ENCODE measurements at places on chromosomes 7 and 10.

DNA sequence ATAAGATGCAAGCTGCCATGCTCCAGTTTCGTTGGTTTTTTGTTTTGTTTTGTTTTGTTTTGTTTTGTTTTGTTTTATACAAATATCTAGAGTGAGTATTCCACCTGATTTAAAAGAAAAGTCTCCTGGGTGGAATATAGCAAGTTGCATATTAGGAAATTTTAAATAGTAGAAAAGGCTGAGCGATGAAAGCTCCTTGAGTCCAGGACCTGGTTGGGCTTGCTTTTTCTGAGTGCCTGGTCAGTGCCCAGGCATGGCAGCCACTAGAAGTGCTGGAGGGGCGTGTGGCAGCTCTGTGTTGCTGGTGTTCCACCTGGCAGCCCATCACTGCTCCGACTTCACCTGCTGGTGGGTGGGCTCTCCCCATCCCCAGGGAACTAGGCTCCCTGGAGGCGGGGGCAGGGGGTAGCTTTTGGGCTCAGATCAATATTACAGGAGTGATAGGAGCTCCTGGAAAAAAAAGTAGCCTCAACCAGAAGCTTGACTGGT lies 8.0 kb downstream of the COL17A1 start:
- no peak for DNase-seq

DNA sequence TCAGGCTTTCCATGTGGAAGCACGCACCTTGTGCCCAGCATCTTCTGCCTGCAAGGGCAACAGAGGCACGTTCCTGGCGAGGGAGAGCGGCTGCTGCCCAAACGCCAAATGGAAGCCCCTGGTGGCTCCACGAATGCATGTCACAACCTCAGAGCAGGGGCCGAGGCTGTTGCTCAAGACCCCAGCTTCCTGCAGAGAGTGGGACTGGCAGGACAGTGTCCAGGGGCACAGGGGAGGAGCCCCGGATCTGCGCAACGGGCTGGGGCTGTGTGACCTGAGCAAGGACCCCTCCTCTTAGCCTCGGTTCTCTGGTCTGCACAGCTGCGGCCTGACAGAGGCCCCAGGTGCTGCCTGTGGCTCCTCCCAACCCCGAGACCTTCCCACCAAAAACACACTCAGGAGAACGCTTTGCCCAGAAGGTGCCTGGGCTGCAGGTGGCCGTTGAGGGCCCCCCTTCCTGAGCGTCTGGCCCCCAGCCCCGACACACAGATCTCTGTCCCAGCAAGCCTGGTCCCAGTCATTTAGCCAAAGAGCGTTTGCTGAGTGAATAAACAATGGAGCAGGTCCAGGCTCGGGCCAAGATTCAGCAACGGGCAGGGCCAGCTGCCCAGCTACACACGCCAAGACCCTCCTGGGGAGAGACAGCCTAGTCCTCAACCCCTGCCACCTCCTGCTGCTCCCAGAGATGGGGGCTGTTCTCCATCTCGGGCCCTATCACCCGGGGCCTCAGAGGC lies 1.2 kb downstream of the MICALL2 start:
- DNase-seq = no peak

DNA sequence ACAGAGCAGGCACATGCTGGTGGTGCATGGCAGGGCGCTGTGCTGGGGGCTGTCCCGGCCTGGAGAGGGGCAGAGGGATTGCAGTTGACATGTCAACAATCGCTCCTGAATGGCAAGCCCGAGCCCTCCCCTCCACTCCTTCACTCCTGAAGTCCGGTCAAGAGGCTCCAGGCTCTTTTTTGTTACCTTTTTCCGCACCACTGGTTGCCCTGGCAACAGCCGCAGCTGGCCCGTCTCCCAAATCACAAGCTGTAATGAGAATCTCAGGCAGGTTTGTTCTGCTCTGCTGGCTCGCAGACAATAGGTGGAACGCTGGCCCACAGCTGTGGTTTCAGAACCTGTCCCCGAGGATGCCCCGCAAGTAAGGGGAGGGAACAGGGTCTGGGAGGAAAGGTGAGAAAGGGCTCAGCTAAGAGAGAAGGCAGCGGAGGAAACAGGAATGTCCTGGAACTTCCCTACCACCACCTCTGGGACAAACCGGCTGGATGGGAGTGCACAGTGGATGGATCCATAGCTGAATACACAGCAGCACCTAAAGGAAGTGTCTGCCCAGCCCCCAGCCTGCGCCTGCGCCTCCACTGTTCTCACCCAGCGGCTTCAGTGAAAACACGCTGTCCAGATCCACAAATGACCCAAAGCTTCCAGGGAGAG lies 58.9 kb downstream of the CALML3 start:
- no peak for DNase-seq

DNA sequence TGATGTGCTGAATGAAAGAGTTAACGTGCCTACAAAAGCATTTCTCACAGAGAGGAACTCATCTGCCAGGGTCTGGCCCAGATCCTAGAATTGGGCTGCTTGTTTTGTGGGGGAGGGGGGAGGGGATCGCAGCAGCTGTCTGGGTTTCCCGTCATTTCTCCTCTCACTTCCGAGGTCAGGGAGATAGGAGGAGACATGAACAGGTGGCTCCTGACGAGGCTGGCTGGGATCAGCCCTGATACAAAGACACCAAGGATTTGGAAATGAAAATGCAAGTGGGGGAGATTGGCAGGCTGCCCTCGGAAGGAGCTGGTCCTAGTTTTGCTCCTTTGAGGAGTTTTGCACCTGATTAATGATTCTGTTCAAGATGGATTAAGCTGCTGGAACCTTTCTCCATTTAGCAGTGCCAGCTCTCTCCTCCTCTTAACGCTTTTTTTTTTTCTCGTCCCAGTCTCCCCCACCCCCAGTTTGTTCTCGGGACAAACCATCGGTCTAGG lies 86.8 kb upstream of the KMT2C start:
- DNase-seq = no peak

GRCh38 chr7:45663965-45664633 lies 89.9 kb downstream of the ADCY1 start:
- no peak for DNase-seq

DNA sequence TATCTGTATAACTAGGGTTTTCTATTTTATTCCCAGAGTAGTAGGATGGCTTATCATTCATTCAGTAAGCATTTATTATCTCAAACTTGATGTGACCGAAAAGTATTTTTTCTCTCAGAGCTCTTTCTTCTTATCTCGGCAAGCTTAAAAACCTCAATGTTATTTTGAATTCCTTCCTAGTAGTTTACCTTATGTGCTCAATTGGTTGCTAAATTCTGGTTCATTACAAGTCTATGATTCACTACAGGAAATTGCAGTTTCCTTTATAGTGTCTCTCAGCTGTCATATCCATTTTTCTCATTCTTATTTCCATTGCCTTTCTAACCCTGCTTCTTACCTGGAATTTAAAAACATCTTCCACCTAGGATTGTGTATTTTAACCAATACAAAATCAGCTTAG lies 12.6 kb upstream of the ICA1 start:
- no peak for DNase-seq

DNA sequence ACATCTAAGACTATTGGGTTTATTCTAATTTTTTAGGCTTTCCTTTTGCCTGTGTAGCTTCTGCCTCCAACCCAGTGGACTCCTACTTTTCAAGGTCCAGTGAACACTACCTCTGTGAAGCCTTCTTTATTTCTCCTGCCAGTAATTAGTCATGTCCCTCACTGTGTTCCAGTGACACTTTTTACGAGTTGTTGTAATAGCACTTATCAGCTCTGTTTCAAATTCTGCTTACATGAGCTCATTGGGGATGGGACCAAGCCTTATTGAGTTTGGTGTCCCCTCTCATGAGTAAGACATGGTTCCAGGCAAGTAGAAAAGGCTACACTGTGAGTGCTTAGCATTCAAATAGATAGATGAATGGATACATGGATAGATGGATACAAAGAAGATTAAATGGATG lies 184.6 kb downstream of the HIBADH start:
- DNase-seq = no peak

DNA sequence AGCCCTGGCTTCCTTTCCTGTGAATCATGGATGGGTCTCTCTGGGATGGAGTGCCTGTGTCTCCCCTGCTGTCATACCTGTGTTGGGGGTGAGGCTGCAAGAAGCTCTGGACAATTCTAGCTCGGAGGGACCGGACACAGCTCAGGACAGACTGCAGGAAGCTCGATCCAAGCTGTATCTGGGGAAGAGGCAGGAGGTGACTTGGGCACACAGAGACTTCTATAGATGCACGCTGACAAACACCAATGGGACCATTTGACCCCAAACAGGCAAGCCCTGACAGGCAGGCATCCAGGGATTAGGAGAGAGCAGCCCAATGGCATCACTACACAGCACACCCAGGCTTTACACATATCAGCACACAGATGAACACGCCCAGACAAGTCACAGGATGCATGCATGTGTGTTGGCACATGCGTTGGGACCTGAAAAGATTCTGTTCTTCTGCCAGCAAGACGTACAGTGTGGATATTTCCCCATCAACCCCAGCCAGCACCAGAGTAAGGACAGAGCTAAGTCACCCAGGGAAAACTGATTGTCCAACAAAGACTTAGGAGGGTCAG lies 4.5 kb downstream of the LLCFC1 start:
- DNase-seq = no peak

- no peak for DNase-seq
Measured at GRCh38 chr7:158396982-158397862, 190.4 kb downstream of the PTPRN2 start.

- peak; percentile 33 for DNase-seq
Measured at GRCh38 chr10:22002591-22003176, 846 bp downstream of the DNAJC1 start.

- peak; percentile 78 for DNase-seq
Measured at GRCh38 chr10:71812016-71812912, 38.8 kb downstream of the PSAP start.

DNA sequence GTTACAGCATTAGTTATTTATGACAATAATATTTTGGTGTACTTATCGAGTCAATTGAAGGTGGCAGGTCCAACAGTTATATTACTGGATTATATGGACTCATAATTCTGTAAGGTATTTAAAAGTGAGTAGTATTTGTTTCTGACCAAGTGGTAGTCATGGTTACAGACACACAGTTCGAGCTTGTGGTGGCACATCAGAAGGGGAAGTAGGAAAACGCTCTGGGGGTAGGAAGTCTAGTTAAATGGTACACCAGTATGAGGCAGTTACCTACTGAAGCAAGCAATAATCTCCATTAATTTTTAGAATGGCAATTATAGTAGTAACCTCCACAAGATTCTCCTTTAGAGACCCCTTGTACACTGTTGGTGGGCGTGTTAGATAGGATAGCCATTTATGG lies 541.2 kb downstream of the ETV1 start:
- no peak for DNase-seq

DNA sequence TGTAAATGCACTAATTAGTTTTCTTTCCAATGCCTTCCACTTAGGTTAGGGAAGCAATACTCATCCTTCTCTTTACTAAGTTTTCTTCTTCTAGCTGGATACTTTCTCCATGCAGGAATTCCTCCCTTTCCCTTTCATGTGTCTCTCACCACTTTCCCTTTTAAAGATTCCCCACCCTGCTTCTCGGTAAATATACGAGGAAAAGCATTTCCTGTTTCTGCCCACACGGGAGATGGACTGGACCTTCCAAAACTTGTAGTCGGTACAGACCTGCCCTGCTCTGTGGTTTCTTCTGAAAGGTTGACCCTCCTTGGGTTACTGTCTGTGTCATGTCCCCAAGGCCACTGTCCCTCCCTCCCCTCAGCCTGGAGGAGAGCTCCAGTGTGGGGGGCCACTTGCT lies 58.9 kb upstream of the LYZL2 start:
- no peak for DNase-seq

DNA sequence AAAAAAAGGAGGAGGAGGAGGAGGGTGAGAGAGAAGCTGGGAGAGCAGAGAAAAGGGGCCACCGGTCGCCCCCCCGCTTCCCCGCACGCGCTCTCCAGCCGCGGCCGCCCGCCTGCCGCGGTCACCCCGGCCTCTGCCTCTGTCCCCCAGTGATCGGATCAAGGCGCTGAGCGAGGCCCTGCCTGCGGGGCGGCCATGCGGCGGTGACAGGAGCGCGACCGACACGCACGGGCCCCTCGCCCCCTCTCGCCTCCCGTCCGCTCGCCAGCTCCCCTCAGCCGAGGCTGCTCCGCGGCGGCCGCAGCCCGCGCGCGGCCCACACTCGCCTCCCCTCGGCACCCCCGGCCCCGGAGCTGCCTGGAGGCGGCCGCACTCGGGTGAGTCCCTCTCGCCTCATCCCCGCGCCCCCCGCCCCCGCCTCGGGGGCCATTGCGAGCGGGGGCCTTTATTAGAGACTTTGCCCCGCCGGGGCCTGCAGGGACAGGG lies at the start of gene GTF2I:
TSS of gene GTF2I (plus strand) at position 27 of the 486 bp plus-strand sequence. CDS start 31,411 bp downstream, outside the sequence.
- DNase-seq = no peak

GRCh38 chr10:110867807-110868465 lies 3.8 kb upstream of the PDCD4 start:
- no peak for DNase-seq

- DNase-seq = peak; percentile 94
Measured at GRCh38 chr10:94362360-94363250, at the start of gene NOC3L. Gene NOC3L, minus strand, starts transcription at chr10:94362939. Its CDS starts 101 bp downstream, at chr10:94362838.

- DNase-seq = no peak
Measured at GRCh38 chr10:92244796-92245195, 46.1 kb downstream of the CPEB3 start.

- DNase-seq = no peak
Measured at GRCh38 chr7:77426052-77426404, 9.9 kb upstream of the GSAP start.

- no peak for DNase-seq
Measured at GRCh38 chr10:131500892-131501291, 189.4 kb upstream of the TCERG1L start.

- DNase-seq = no peak
Measured at GRCh38 chr7:79933144-79933543, 201.5 kb upstream of the GNAI1 start.

- DNase-seq = no peak
Measured at GRCh38 chr10:131891929-131892805, 8.6 kb upstream of the PPP2R2D start.

DNA sequence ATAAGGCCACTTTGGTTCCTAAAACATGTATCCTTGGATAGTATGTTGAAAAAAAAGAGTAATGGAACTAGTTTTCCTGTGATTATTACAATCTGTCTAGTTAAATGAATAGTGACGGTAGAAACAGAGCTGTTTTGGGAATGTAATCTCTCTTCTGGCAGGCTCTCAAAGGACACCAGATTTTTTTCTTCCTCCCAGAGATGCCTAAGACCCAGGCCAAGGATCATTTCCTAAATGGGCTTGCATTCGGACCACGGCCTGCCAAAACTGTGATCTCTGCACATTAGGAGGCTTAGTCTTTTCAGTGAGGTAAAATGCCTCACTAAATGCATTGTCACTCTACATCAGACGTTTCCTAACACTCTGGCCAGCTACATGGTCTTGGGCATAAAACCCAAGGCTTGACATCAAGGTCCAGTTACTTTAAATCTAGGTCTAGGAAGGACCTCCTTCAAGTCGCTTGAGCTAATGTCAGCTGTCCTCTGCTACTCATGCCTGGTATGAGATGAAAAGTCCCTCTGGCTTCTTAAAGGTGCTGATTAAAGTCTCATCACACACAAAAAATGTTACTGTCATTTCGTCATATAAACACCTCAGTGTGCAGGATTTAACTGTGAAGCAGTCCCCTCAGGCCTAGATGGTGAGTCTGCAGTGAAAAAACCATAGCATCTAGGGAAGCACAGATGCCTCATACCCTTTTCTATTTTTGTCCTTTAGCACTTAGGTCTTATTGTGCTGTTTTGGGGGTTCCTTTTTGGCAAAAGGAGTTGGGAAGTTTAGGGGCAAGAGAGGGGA lies 47.7 kb downstream of the DLD start:
- no peak for DNase-seq

GRCh38 chr7:31814187-31814586 lies 127.2 kb downstream of the PPP1R17 start:
- DNase-seq = no peak
